ENCODE measurements at places on chromosomes 12 and 14.

DNA sequence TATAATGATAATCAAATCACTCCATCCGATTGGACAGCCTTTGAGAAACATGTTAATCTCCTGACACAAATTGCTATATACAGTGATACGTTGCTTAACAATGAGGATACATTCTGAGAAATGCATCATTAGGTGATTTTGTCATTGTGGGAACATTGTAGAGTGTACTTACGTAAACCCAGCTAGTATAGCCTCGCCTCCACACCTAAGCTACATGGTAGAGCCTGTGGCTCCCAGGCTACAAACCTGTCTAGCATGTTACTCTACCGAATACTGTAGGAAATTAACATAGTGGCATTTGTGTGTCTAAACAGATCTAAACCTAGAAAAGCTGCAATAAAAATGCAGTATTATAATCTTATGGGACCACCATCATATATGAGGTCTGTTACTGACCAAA is 128.6 kb upstream of the PWP1 start:
- no peak for DNase-seq

GRCh38 chr14:48430805-48431204 is 755.4 kb upstream of the MDGA2 start:
- no peak for DNase-seq

GRCh38 chr12:23851602-23852001 is 97.9 kb downstream of the SOX5 start:
- DNase-seq: no peak

DNA sequence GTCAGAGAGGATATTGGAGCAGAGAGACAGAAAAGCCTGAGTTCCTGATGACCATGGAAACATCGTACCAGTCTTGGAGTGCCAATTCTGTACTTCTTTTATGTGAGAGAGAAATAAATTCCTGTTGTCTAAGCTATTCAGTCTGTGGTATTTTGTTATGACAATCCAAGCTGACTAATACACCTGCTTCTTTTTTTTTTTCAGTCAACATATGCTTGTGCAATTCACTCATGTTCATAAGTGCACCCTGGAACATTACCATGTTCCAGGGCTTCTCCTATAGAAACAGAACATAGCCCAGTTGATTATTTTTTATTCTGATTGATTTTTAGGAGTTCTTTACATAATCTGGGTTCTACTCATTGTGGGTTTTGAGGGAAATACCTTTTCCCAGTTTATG is 1.7 kb upstream of the CHPT1 start:
- no peak for DNase-seq

DNA sequence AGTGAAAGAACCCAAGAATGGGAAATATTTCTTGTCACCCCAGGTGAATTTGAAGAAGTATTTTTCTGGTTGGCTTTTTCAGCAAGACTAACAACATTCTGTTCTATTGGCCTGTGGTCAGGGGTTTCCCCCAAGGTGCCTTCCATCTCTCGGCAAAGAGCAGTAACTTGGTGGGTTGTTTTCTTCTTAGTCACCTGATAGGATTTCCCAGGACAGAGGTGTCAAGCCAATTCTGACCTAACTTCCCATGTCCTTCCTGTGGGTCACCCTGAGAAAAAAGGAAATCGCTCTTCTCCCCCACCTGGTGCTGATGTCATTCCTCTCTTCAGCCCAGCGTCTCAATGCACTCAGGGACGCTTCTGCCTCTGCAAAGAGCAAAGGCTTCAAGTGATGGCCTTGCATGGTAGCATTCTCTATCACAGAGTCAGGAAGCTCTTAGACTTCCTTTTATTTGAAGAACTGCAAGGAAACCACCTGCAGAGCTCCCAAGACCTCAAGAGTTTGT is 16.1 kb upstream of the IFNG start:
- no peak for DNase-seq

DNA sequence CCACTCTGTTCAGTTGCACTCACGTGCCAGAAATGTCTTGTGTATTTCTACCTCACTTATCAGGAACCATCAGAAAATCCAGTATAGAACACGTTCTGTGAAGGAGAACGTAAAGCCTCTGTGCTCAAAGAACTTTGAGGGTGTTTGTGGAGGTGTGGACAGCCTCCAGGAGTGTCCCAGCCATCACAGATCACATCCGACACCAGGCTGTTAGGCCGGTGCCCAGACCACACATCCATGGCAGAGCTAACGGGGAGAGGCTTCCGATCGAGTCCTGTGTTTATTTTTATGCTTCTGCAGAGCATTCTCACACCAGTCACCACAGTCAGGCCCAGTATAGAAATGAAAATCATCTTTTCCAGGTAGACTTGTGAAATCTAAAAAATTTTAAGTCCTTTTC is 53.6 kb downstream of the TPCN1 start:
- no peak for DNase-seq

- DNase-seq: no peak
Observed at GRCh38 chr12:23536293-23536692, 413.2 kb downstream of the SOX5 start.

DNA sequence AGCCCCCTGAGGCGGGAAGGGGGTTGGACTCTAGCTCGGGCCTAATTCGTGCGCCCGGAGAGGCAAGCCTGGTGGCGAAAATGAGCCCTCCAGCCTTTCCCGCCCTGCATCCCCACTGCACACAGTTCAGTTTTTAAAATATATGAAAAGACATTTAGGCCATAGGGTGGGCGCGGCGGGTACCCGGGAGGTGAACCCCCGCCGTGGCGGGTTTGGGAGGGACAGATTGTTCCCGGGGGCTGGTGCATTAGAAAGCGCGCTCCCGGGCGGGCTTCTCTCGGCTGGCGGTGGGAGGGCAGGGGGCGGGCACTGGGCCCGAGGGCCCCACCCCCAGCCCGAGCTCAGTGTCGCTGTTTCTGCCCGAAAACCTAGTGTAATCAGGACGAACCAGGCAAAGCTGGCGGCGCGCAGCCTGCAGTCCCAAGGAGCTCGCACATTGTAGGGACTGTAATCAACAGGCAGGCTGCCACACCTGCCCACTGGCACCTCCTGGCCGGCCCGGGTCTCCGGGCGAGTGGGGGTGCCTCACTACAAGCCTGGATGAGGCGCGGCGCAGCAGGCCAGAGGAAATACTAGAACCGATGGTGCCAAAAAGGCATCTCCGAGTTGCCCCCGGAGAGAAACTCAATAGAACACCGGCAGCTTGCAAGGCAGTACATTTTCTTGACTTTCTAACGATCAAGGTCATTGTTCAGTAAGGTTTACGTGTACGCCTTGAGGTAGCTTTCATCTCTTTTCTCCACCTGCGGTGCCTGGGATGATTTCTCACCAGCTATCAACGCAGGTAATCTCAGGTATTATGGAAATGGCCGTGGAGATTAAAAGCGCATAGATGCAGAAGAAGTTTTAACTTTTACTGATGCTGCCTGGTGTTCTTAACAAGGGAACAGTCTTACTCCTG is 764 bp upstream of the SPTB start:
- peak; percentile 90 for DNase-seq

GRCh38 chr14:102779574-102780315 is 2.5 kb downstream of the TRAF3 start:
- DNase-seq: no peak

- no peak for DNase-seq
Observed at GRCh38 chr12:41055875-41056577, 132.1 kb upstream of the PDZRN4 start.

DNA sequence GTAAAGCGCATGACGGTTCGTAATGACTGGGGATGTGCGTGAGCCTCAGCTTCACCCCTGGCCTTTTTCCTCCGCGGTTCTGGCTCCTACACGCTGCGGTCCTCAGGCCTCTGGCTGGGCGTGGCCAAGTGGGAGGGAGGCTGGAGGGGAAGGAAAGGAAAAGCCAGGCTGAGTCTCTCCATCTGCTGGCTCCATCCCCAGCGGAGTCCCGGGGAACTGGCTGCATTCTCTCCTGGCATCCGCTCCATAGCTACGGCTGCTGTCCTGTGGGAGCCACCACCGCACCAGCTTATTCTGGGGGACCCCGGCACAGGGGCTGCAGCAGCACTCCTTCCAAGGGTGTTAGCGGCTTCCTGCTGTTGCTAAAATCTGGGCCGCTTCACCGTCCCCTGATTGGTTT is 68.2 kb upstream of the SLC24A4 start:
- peak; percentile 31 for DNase-seq

DNA sequence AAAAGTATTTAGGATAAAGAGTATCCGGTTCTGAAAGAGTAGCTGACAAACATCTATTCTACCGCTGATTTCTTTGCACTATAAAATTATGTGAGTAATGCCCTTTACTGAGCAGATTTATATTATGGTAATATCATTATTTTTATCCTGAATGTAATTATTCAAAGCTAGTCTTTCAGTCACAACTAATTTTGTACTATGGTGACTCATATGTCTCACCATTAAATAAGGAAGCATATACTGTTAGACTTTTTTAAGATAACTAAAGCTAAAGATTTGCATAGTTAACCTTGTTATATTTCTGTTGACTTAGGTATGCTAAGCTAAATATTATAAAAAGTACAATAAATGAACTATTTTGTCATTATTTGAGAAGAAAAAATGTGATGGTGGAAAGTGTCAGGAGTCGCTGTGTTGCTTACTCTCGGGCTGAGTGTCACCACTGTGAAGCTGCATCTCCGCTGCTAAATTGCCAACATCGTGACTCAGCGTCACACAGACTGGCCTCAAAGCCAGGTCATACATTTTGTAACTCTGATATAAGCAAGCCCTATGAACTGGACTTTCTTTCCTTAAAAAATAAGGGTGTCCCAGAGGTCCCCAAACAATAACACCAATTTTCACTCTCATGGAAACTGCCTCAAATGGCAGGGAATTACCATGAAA is 69.1 kb upstream of the SSTR1 start:
- no peak for DNase-seq

DNA sequence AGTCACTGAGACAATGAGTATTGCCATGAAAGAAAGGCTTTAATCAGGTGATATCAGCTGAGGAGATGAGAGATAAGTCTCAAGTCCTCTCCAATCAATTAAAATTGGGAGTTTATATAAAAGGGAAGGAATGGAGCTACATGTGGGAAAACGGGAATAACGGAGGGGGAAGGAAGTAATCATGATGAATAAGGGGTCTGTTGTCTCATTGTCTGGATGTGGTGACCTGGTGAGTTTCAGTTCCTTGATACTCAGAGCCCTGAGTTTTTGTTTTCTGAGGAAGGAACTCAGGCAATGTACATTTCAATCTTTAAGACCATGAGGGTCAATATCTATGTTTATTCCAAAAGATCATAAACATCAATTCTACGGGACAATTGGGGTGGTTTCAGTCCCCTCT is 198.8 kb downstream of the KITLG start:
- no peak for DNase-seq

- DNase-seq: no peak
Observed at GRCh38 chr14:103286460-103286859, 47.6 kb upstream of the EIF5 start.

DNA sequence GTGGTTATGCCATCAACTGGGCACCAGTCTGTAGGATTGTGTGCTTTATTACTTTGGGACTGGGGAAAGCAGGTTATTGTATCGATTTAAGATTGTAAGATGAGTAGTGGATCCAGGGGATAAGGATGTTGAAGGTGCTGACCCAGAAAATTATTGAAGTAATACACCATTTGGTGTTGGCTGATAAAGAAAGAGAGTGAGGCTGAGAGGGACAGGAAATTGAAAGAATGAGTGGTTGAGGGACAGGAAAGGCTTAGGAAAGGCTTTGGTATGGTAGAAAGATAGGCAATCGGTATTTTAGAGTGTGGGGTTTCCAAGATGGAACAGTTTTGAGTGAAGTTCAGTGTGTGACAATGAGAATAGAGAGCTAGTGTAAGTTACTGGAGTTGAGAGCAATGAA is 12.3 kb downstream of the PPHLN1 start:
- no peak for DNase-seq

DNA sequence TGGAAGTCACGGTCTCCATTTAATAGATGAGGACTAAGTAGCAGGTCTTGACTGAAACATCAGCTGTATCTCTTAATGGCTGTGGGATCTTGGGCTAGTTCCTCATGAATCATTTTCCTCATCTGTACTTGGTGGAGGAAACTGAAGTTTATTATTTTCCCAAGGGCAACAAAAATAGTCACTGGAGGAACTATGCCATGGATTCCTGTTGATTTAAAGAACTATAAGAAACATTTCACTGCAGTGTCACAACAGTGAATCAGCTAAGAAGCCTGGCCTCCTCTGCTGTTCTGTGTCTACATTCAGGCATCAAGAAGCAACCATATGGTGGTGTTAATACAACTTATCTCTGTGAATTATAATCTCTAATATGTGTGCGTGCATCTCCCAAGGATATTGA is 200.5 kb downstream of the STXBP6 start:
- no peak for DNase-seq

GRCh38 chr12:16857456-16857923 is 251.5 kb upstream of the LMO3 start:
- no peak for DNase-seq

- DNase-seq: no peak
Observed at GRCh38 chr14:75539561-75540478, 17.6 kb downstream of the BATF start.

GRCh38 chr14:72783741-72784140 is 110.2 kb downstream of the DPF3 start:
- no peak for DNase-seq

DNA sequence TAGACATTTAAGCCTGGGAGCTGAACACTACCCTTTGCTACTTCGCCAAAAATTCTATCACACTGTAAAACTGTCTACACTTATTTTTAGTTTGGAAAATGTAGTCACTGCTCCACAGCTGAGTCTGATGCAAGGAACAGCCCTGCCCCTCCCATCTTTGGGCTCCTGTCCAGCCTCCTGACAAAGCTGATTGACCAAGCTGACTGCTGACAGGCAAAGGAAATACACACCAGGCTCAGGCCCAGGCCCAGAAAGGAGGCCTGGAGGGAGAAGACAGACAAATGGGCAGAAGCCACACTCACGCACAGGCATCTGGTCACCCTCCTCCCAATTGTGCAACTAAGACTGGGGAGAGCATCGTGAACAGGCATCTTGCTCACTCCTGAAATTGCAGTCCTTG is 55.3 kb downstream of the ISCA2 start:
- DNase-seq: no peak

Data from right kidney (tissue), 9 donors.